Stimulated activated CD4-positive, alpha-beta T cell treated with anti-CD3 and anti-CD28 coated beads, Interleukin-4, amount 100 ng/mL, for 1 hour (primary cell): ENCODE measurements at places on chromosomes 1 and 21.

GRCh38 chr1:56032096-56032676 lies 547.2 kb downstream of the PLPP3 start:
- DNase-seq, result no peak

DNA sequence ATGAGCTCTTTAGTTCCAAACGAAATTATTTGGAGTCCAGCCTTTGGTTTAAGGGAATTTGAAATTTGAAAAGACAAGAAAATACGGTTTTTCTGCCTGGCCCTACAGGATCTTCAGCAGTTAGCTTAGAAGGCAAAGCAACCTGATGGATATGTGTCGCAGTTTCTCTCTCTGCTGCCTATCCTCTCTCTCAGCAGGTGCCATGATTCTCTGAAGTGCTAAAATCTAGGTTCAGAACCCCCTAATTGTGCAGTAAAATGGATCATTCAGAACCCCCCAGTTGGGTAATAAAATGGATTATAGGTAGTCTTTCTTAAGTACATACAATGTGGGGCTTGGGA lies 446 bp upstream of the DEPDC1 start:
- no peak for DNase-seq

DNA sequence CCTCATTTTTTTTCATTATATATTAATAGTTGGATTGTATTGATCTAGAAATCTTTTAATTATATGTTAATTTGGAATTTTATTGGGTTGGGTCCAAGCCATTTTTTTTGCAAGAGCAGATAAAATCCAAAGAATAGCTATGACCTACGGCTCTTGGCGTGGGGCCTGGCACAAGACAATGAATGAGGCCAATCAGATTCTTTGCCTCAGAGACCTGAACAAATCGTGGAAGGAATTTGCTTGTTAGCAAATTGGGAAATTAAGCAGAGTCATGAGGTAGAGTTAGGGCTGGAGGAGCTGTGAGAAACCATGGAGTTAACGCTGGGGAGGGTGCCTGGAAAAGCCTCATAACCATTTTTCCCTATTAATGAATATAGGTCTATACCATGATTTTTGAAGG lies 40.1 kb downstream of the CAMSAP2 start:
- DNase-seq, result no peak

DNA sequence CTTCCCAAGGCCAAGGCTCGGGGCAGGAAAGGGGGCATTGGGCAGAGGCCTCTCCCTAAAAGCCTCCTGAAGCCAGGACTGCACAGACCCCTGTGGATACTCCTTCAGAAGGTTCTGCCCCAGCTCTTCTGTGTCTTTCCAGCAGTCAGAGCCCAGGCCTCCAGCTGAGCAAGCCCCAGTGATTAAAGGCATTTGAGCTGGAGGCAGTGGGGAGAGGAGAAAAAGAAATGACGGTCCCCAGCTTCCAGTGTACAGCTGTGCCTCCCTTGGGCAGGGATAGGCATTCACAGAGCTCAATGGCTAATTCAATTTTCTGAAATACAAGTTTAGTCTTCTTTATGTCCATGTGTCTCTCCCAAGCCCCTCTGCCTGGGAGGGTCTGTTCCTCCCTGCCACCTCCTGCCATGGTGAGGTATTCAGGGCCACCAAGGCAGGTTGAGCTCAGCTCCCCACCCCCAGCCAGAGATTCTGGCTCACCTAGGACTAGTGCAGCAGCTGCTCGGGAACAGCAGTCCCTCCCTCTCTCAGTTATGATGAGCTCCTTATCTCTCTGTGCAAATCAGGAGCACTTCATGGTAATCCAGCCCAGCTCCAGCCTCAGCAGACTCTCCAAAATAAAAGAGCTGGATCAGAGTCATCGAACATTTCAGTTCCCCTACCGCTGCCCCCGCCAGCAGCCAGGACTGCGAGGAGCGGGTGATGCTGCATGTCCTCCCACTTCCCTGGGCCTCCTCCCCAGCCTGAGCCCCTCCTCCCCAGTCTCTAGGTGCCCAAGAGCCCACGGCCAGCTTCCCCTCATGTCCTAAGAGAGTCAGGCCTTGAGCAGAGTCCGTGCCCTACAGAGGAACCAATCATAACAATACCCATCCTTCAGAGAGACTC lies 208.4 kb upstream of the ZC3H12A start:
- no peak for DNase-seq

- no peak for DNase-seq
These were observed 45.1 kb downstream of the PGBD5 start for GRCh38 chr1:230381049-230381467.

GRCh38 chr1:191615101-191615821 lies 543.0 kb upstream of the RGS18 start:
- no peak for DNase-seq

- no peak for DNase-seq
These were observed 129.4 kb downstream of the PPIAL4G start for GRCh38 chr1:148353461-148354283.

DNA sequence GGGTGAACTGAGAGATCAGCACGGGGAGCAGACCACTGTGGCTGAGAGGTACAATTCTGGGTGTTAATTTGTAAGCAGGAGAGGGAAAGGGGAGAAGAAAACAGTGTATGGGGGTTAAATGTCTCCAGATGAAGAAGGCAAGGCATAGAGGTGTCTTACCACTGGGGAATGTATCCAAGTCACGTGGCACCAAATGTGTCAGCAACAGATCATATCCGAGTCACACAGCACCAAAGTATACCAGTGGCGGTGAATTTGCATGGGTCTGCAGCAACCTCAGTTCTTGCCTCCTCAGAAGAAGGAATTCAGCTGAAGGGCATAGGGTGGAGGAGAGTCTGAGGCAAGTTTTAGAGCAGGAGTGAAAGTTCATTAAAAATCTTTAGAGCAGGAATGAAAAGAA lies 21.2 kb upstream of the SYCP1 start:
- no peak for DNase-seq

DNA sequence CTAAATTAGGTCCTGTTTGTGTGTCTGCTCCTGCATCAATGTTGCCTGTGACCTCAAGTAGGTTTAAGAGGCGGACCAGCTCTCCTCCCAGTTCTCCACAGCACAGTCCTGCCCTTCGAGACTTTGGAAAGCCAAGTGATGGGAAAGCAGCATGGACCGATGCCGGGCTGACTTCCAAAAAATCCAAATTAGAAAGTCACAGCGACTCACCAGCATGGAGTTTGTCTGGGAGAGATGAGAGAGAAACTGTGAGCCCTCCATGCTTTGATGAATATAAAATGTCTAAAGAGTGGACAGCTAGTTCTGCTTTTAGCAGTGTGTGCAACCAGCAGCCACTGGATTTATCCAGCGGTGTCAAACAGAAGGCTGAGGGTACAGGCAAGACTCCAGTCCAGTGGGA lies 79.9 kb downstream of the PRDM2 start:
- DNase-seq, result no peak

GRCh38 chr21:34022627-34023335 lies 50.6 kb upstream of the MRPS6 start:
- peak; percentile 38 for DNase-seq

DNA sequence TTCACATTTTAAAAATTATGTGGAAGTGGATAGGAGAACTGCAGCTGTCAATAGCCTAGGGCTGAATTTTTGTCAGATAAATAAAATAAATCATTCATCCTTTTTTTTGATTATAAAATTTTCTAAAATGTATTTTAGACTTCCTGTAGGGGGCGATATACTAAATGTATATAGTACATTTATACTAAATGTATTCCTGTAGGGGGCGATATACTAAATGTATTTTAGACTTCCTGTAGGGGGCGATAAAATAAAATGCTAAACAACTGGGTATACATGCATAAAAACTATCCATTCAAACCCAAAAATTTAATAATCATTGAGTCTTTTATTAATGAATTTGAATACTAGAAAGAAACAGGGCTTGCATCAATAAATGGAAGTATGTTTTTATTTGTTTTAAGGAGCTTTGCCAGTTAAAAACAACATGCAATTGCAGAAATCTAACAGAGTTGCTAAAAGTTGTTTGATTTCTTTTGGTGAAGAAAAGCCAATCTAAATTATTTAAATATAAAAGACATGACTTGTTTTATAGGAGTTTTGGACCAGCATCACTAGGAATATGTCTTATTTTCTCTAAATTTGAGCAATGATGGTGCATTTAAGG lies 31.4 kb downstream of the CLCA1 start:
- DNase-seq, result no peak

DNA sequence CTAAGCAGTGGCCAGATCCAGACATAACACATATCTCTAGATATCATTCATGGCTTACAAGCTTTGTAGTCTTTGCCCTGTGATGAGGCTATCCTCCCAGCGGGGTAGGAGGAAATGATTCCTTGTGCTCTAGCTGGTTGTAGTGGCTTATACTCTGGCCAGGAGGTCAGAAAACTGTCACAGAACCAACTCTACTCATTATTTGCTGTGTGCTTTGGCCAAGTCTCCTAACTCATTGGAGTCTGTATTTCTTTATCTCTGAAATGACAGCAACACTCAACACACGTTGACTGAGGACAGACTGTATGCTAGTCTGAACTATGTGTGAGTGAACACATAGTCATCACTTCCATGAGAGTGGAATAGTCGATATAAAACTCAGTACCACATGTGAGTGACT lies 116.7 kb upstream of the F3 start:
- no peak for DNase-seq

- DNase-seq, result no peak
These were observed 353.7 kb upstream of the ESRRG start for GRCh38 chr1:217076902-217077301.

GRCh38 chr21:26425576-26425975 lies 147.5 kb downstream of the CYYR1 start:
- no peak for DNase-seq

DNA sequence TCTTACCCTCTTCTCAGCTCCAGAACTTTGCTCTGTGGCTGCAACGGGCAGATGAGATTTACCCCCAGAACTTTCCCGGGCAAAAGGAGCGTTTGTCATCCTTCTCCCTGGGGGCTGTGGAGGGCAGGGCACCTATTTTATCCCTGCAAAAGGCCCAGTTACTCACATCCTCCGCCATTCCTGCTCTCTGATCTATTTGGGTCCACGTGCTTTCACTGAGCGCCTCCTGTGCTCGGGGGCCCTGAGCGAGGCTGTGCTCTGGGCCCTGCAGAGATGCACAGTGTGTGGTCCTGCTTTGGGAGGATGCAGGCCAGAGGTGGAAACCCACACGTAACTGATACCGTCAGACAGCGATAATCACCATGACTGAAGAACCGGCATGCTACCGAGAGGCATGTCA lies 2.4 kb upstream of the CSMD2 start:
- DNase-seq, result no peak

- no peak for DNase-seq
These were observed 429.0 kb downstream of the KIF26B start for GRCh38 chr1:245583575-245584330.

GRCh38 chr21:38404177-38404576 lies 94.1 kb downstream of the ERG start:
- DNase-seq, result no peak

DNA sequence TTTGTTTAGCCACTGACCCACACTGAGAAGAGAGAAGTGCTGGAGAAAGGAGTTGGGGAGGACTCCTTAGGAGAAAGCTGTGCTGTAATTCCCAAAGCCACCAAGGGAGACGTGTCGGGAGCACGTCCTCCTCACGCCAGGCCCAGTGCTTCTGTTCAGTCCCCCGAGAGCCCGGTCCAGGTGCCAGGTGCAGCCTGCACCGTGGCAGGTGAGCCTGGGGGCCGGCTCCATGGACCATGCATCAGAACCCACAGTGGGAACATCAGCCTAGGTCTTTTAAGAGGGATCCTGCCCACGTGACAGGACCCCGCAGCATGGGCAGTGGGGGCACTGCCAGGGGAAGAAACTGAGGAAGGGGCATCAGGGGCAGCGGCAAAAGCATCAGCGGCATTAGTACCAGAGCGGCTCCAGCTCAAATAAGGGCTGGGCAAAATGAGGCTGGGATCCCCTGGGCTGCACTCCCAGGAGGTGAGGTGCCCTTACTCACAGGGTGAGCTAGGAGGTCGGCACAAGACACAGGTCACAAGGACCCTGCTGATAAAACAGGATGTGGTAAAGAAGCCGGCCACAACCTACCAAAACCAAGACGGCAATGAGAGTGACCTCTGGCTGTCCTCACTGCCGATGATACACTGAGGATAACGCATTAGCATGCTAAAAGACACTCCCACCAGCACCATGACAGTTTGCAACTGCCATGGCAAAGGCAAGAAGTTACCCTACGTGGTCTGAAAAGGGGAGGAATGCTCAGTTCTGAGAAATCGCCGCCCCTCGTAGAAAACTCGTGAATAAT lies 24.6 kb upstream of the PRDM15 start:
- no peak for DNase-seq

DNA sequence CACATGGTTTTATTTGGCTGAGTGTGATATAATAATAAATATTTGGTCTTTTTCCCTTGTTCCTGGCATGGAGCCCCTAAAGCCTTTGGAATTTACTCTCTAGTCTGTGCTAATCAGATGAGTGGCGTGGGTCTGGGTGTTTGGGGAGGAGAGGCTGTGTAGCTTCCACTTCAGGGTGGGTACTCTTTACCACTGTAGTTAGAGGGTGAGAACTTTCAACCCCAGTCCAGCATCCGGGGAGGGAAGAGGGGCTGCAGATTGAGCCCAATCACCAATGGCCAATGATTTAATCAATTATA lies 20.0 kb downstream of the USP25 start:
- no peak for DNase-seq

- DNase-seq, result no peak
These were observed 18.0 kb downstream of the TMEM81 start for GRCh38 chr1:205066141-205066818.

DNA sequence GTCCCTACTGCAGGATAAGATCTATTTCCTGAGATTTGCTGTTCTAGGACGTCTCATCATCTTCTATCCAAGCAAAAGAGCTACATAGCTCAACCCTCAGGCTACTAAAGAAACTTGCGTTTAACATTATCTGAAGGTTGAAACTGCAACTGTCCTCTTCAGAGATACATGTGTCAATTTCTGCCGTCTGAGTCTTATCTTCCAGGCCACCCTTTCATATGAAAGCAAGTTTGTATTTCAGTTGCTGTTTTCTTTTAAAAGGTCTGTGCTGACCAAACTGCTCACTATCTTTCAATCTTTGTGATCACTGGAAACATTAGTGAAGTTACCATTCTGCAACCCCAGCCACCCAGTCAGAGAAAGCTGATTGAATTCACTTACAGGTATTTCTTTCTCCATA lies 108.6 kb upstream of the RAB3GAP2 start:
- DNase-seq, result no peak
